ENCODE measurements at places on chromosomes 2 and 18.
A peak's percentile ranks its signal among the peaks of the same experiment; 100 is the strongest.

GRCh38 chr2:171318463-171318934 lies 115.3 kb downstream of the METTL8 start:
- no peak for DNase-seq

- no peak for DNase-seq
Observed at GRCh38 chr2:30191819-30192271, 39.5 kb upstream of the LBH start.

GRCh38 chr2:95343429-95344214 lies 46.5 kb downstream of the KCNIP3 start:
- no peak for DNase-seq

GRCh38 chr18:67608191-67608590 lies 91.7 kb upstream of the DSEL start:
- no peak for DNase-seq

GRCh38 chr2:101984656-101985055 lies 7.1 kb upstream of the IL1R2 start:
- DNase-seq = no peak

DNA sequence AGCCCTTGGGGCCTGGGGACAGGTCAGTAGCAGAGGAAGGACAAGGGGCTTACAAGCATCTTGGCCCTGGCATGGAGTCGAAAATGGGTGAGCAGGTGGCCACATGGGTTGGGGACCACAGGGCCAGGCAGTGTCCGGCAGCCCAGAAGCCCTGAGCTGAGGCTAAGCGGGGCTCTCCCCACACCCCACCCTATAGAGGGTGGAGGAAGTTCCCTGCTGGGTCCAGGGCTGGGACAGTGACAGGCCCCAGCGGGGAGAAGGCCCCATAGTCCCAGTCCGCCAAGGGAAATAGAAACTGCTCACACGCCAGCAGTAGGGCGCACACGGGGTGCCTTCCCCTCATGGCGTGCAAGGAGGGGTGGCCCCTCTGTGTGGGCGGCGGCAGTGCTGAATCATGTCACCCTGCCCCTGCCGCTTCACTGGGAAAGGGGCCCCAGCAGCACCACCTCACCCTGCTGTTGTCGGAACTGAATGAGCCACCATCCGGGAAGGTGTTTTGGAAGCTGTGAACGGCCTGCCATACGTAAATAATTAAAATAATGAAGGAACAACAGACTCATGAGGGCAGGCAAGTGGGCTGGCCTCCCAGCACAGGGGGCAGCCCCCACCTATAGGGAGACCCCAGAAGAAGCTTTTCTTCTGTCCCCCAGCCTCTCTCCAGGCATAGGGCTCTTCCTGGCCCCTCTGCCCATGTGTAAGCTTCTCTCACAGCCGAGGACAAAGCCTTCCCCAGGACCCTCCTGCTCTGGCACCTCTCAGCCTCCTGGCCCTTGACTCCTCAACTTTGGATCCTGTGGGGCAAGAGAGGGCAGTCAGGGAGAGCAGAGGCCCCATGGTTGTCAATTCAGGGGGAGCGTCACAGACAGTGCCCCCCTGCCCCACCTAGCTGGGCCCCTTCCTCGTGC lies 12.7 kb upstream of the DUSP2 start:
- no peak for DNase-seq

- peak; percentile 73 for DNase-seq
Observed at GRCh38 chr2:167844714-167845530, 402.5 kb downstream of the STK39 start.

DNA sequence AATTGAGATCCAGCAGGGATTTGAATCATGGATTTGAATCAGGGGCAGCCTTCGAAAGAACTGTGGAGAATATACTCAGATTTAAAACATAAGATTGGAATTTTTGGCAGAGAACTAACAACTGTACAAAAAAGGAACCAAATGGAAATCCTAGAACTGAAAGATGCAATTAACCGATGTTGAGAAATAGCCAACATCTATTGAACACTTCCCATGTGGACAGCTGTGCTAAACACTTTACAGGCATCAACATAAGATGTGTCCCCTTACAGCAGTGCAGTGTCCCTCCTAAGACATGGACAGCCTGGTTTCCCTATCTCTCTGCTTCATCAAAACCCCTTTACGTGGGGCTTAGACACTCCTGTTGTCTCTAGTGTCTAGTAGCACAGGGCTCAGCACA lies 3.7 kb upstream of the IL1RN start:
- DNase-seq = no peak

- DNase-seq = no peak
Observed at GRCh38 chr2:154616659-154617058, 81.8 kb upstream of the KCNJ3 start.

- no peak for DNase-seq
Observed at GRCh38 chr2:160513120-160513519, 19.5 kb upstream of the RBMS1 start.

GRCh38 chr2:196745711-196746110 lies 53.8 kb downstream of the GTF3C3 start:
- no peak for DNase-seq

DNA sequence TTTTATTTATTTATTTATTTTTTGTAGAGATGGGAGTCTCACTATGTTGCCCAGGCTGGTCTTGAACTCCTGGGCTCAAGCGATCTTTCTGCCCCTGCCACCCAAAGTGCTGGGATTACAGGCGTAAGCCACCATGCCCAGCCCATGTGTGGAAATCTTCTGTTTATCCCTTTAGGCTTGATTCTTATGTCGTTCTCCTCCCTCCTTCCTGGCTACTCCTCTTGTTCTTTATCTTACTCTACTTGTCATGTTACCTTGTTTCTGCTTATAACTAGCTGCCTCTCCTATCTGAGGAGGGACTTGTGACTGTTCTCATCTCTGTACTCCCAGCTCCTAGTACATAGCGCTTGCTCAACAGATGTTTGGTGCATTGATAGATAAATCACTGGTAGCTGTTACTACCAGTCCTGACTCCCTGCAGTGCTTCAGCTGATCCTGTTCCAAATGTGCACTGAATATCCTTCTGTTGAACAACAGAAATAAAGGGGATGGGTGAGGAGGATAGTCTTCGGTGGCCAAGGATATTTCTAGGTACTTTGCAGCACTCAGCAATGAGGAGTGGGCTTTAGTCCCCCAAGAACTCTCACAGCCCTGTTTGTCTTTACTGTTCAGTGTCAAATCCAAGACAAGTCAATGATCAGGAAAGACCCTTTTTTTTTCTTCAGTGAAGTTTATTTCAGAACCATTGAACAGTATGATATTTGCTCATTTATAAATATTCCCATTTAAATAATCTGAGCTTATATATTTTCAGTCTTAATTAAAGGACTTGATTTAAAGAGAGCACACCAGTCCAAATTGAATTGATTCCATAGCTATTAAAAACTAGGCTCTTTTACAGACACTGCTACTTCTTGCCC lies 7.2 kb downstream of the IL1B start:
- no peak for DNase-seq

GRCh38 chr2:144084114-144084661 lies 435.7 kb downstream of the ZEB2 start:
- no peak for DNase-seq

DNA sequence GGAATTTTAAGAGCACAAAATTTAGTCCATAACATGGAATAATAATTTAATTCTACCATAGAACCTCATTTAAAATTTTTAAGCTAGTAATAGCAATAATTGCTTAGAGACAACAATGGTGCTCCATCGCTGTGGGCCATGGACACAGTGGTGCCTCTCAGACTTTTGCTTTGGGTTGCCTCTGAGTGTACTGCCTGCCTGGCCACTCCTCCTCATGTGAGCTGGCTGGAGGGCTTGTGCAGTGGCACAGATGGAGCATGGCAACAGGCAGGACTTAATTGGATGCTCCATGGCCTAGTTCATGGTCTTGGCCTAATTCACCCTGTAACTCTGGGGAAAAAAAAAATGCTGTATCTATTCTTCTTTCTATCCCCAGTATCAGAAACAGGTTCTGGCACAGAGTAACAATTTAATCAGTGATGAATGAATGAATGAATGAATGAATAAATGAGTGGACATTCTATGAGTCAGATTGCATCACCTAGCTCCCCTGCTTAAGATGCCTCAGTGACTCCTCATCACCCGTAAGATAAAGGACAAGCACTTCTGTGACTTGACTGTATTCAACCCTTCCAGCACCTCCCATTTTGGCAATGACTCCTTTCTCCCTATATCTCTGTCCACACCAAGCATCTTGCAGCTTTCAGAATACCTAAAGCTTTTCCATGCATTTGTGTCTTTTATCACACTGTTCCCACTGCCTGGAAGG lies 211.8 kb upstream of the SLC14A2 start:
- no peak for DNase-seq

- no peak for DNase-seq
Observed at GRCh38 chr18:24022161-24022560, 7.6 kb downstream of the TTC39C start.

GRCh38 chr18:27707201-27707600 lies 469.7 kb downstream of the CDH2 start:
- no peak for DNase-seq

- peak; percentile 13 for DNase-seq
Observed at GRCh38 chr2:31109633-31110192, 28.5 kb downstream of the GALNT14 start.

GRCh38 chr2:112242384-112242783 lies 12.5 kb downstream of the ZC3H8 start:
- DNase-seq = no peak

DNA sequence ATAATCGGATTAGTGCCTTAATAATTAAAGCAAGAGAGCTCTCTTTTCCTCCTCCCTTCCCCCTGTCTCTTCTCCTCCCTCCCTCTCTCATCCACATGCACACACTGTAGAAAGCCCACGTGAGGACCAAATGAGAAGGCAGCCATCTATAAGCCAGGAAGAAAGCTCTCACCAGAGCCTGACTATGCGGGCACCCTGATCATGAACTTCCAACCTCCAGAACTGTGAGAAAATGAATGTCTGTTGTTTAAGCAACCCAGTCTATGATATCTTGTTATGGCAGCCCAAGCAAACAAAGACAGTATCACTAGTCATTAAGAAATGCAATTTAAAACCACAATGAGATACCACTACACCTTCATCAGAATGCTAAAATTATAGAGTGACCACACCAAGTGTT lies 220.3 kb downstream of the EN1 start:
- DNase-seq = no peak

- peak; percentile 7 for DNase-seq
Observed at GRCh38 chr2:221318376-221319130, 253.6 kb downstream of the EPHA4 start.

GRCh38 chr18:23835091-23835490 lies 145.8 kb downstream of the LAMA3 start:
- no peak for DNase-seq

- DNase-seq = no peak
Observed at GRCh38 chr2:145186303-145186702, 666.4 kb upstream of the ZEB2 start.

GRCh38 chr2:195639238-195639858 lies 17.7 kb upstream of the SLC39A10 start:
- DNase-seq = no peak

DNA sequence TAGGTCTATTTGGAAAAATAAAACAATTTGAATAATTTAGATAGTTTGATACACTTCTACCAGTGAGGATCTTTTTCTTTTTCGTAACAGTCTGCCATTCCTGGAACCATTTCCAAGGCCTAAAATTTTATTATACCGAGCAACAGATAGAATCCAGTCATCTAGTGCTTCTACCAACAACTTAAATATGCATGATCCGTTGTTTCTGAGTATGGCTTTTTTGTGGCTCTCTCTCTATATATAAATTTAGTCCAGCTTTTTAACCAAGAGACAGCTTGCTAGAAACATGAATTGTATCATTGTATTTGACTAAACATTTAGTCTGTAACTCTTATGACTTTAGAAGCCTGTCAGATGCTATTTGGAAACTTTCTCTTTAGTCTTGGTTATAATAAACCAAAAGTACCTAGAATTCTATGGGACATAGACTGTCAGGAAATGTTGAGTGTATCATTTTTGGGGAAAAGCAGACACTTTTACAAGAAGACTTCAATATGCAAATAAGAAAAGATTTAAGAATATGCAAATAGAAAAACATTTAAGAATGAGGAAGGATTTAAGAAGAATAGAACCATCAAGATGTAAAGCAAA lies 161.4 kb downstream of the ZEB2 start:
- DNase-seq = no peak

DNA sequence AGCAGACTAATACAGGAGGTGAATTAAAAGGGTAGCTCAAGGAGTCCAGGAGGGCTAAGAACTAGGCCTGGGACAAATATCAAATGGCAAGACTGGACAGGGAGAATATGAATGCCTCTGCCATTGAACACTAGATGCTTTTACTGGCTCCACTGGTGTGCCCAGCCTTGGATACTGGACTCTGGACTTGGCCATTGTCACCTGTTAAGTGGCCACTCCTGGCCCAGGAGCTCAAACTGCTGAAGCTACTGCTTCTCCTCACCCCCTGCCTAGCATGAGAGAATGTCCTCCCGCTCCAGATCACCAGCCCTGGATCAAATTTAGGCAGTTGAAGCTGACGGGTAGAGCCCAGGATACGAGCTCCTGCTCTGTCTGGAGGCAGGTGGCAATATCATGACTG lies 170.8 kb downstream of the DDX1 start:
- DNase-seq = no peak

- DNase-seq = peak; percentile 63
Observed at GRCh38 chr2:142234741-142235140, 103.9 kb upstream of the LRP1B start.

DNA sequence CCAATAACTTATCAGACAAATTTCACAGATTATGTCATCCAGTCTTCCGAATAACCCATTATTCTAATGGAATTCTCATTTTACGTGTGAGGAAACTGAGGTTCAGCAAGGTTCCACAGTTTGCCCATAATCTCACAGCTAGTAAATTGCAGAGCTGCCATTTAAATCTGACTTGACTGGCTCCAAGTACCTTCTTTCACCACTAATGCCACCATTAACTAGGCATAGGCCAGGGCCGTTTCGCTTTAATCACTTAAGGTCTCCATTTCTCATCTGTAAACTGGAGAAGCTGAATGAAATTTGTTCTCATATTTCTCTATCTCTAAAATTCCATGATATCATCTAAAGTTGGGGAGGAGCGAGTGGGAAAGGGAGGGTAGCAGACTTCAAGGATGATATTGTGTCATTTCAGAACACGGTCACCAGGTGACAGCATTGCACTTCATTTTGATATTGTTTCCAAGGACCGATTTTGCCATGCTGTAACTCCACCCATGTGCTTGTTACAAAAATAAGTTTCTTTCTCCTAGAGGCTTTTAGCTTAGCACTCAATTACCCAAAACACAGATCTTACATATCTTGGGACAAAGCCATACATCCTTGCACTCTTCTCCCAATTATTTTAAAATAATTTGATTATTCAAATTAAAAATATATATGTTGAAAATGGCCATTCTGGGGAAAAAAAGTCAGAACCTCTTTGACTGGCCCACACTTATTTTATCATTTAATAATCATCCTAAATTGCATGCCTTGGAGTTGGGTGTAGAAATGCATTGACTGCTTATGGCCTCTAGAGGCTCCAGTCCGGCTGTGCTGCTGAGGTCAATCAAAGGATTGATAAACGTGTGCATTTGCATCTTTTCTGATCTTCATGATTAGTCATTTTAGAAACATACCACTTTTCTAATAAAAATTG lies 123.8 kb downstream of the AKAIN1 start:
- DNase-seq = peak; percentile 17

Data from NCI-H1105 (cell line).